ENCODE measurements at places on chromosomes 5 and 9.

DNA sequence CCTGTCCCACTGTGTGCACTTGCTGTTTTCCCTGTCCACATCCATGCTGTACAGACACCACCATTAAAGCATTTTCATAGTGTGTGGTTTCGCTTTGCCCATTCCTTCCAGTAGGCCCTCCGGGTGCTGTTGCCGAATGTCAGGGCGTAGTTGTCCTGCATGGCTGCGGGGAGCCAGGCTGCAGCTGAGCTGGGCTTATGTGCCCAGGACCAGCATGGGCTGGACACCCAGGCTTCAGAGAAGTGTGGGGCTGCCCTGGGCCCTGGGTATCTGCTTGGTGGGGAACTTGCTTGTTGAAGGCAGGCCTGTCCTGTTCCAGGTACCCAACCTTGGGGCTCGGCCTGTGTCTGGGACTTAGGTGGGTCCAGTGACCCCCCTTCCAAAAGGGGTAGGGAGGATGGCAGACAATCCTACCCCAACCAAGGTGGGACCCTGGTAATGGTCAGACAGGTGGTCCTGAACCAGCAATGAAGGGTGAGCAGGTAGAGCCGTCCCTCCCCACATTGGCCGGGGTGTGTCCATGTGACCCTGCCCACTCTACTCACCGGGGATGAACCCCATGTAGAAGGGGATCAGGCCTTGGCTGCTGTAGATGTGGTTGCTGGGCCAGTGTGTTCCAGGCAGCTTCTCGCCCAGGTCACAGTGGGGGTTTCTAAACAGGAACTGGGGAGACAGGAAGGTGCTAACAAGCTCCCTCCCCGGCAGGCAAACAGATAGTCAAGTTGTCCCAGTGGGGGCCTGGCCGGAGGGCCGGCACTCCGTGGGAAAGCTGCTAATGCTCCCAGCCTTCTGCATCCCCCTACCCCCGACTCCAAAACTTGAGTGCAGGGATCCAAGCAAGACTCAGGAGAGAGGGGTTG is 2.8 kb downstream of the TUBB4B start:
- DNase-seq = no peak

DNA sequence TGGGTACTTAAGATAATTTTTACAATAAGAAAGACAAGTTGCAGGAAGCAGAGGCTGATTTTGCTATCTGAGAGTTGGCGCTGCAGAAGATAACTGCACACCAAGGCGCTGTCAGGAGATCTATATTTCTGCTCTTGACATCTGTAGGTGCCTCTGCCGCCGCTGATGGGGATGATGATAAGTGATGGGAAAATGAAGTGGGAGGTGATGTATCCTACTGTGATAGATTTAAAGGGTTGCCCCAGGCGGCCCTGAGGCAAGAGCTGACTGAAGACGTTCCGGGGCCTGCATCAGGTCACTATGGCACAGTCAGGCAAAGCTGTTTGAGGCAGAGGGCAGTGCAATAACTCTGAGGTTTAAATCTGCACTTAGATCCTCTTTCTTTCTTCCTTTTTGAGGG is 78.1 kb downstream of the SNCAIP start:
- DNase-seq = no peak

DNA sequence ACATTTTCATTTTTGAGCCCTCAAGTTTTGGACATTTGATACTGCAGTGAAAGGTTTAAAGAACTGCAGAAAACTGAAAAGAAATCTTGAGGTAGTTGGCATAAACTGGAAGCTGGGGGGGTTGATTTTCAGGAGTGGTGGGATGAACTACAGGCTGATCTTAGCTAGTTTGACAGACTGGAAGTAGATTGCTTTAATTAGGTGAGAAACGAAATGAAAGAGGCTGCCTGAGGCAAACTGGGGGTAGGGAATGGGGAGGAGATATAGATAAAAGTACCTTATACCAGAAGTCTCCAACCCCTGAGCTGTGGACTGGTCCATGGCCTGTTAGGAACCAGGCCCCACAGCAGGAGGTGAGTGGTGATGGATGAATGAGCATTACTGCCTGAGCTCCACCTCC is 101.4 kb upstream of the SPEF2 start:
- no peak for DNase-seq

DNA sequence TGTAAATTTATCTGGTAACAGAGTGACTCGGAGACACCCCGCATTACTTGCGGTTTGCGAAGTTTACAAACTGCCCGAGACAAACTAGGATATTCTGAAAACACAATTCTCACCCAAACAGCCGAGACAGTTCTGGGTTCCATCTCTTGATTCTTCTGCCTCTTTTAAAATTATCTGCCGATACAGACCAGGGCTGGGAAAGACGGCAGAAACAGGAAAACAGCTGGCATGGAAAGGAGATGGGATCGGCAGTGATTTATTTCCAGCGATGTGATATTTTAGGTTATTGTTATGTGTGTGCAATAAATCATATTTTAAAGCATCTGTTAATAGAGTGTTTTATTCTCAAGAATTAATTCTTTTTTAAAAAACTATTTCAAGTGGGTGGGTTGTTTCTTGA is 93.3 kb upstream of the LMX1B start:
- no peak for DNase-seq

GRCh38 chr5:108516785-108517184 is 134.9 kb upstream of the FBXL17 start:
- DNase-seq = no peak

Measured in heart left ventricle (tissue), 16 donors.